ENCODE measurements at places on chromosomes 1 and 21. TPM values are rescaled to one million over a fixed set of nuclear protein-coding genes. Genes with fewer than 3 reads are reported as not detected.

HENMT1 gene
- 3.0 TPM for total RNA-seq

DNA sequence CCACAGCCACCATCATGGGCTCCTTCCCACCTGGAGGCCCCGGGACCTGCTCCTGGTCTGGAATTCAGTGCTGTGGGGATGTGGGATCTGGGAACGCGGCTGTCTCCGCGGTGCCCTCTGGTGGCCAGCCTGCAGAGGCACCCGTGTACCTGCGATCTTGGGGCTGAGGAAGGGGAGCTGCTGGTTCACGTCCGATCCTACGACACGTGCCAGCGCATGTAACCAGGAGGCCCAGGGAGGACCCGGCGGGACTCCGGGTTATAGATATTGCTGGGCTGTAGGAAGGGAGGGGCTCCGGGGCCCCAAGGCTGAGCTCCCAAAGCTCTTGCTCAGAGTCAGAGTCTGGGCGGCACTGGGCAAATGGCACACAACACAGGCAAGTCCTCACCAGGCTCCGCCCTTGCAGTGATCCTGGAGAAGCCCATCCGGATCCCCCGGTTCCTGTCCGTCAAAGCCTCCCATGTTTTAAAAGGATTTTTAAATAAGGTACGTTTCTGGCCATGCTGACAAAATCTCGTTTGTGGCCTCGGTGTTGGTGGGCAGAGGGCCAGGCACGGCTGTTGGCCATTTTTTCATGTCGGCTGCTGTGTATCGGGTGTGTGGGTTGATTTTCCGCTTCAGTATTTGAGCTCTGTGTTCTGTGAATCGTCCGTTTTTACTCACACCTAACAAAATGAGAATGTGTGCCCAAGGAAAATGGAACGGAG lies 20.1 kb downstream of the FAAP20 start:
- DNase-seq = no peak

- no peak for DNase-seq
These were observed 940 bp upstream of the PLA2G2C start for GRCh38 chr1:20187103-20187812.

DNA sequence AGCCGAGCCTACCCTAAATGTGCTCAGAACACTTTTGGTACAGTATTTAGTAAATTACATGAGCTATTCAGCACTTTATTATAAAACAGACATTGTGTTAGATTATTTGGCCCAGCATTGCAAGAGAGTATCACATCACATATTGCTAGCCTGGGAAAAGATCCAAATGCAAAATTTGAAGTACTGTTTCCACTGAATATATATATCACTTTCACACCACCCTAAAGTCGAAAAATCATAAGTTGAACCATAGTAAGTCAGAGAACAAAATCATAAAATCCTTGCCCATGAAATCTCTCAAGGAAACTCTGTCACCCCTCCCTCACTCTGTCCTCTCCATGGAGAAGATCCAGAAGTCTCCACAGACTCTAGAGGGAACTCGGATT lies 33.1 kb downstream of the RGS8 start:
- DNase-seq = no peak

DNA sequence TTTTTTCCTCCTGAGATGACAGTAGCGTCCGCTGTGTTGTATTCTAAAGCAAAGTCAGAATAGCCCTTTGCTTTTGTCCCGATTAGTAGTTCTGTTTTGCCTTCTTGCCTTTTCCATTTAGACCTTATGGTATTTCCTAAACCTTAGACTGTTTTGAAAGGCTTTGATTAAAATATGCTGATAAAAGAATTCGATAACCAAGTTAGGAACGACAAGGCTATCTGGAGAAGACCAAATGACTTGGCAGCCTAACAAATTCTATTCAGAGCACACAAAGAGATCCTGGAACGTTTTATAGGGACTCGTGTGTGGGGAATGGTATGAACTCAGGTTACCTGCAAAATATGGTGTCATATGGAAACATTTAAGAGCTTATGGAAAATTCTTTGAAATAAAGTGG lies 42.9 kb downstream of the NFIA start:
- DNase-seq = no peak

KCNN3 gene
- 4.8 TPM for total RNA-seq

- DNase-seq = no peak
These were observed 191.8 kb upstream of the SAMSN1 start for GRCh38 chr21:14737922-14738321.

ZNF695 gene
- 2.3 TPM for total RNA-seq

- no peak for DNase-seq
These were observed 251.9 kb downstream of the PTPRU start for GRCh38 chr1:29488086-29488793.

GRCh38 chr1:89633800-89634625 lies 1.1 kb downstream of the LRRC8C start:
- no peak for DNase-seq

- no peak for DNase-seq
These were observed 174.8 kb upstream of the SYT6 start for GRCh38 chr1:114328361-114328904.

DNA sequence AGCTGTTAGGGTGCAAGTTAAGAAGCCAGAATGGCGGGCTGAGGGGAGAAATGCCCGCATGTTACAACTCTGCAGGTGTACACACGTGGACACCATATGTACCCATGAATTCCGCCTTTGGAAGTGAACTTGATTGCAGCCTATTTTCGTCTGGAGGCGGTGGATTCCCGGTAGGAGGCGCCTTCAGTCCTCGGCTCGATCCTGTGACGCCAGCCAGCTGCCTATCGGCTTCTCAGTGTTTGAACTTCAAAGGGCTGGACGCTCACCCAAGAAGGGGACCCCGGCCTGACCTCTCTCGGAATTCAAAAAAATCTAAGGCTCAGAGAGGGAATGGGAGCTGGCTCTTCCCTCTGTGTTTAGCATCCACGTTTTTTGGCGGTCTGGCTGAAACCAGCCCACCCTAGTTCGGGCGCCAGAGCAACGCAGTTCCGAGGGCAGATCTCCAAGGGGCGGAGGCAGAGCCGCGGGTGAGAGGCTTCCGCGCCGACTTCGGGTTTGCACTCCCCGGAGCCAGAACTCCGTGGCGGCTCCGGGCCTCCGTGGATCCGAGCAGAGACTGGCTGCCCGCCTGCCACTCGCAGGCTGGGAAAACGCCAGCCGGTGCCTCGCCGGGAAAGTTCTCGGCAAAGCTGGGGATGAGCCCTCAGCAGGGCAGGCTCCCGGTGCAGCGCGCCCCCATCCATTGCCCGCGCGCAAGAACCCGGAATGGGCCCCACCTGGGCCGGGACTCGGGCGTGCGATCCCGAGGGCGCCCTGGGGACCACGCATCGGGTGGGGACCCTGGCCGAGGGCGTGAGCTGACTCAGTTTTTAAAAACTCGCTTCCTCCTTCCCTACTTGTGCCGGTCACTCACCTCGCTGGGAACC lies 996 bp upstream of the TMEM51 start:
- DNase-seq = peak; percentile 56

TNFRSF25 gene
- total RNA-seq = 57.9 TPM

- DNase-seq = no peak
These were observed 23.9 kb downstream of the TTC34 start for GRCh38 chr1:2777424-2778219.

TAS1R1 gene
- not detected for total RNA-seq

DNA sequence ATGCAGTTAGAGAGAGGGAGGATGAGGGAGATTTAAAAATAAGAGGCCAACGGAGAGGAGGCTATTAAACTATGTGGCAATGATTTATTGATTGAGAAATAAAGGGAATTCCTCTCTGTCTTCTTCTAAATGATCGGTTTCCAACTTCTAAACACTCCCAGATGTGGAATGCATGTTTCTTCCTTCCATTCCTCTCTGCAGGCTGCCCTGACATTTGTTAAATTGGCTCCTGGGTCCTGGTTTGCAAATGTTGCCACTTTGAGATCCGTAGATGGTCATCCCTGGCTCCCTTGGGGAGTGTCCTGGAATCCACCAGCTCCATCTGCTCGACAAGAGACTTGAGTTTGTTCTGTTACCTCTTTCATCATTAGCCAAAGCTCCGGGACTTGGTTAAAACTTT lies 10.3 kb upstream of the C1orf198 start:
- DNase-seq = no peak

DNA sequence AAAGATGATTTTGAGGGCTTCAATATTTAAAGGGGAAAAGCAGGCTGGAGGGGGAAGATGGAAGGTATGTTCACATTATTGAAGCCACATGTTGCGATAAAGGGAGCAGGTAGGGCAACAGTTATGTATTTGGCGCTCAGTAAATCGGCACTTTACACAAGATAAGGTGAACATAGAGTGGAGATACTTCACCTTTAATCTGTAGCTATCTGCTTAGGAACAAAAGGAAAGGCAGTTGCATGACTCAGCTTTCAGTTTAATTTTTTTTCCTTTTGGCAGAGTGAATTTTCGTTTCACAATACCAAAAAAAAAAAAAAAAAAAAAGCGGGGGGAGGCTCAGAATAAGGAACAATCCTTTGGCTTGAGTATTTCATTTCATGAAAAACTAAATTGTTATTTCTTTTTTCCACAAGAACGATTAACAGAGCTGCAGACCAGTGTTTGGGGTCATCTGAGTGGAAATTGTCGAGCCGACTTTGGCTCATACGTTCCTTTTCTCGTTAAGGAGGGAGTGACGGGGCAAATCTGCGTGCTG lies 1.1 kb upstream of the COQ8A start:
- DNase-seq = no peak

FCRLA gene
- not detected for total RNA-seq

DNA sequence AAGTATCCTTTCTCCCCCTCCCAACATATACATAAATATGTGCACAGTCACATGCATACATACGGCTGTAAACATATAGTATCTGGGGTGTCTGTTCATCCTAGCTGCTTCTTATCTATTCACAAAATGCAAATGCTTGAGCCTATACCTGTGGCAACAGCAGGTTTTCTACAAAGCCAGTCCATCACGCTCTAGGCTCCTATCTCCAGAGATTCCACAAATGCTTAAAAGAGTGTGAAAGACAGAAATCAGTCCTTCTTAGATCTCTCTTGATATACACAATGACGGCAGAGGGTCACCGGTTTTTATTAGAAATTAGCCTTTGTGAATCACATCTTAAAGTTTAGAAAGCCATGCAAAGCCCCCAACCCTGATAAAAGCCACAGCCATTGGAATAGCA lies 139.4 kb downstream of the TPR start:
- DNase-seq = no peak

GRCh38 chr1:165650981-165651625 lies 20.1 kb downstream of the MGST3 start:
- DNase-seq = no peak

DNA sequence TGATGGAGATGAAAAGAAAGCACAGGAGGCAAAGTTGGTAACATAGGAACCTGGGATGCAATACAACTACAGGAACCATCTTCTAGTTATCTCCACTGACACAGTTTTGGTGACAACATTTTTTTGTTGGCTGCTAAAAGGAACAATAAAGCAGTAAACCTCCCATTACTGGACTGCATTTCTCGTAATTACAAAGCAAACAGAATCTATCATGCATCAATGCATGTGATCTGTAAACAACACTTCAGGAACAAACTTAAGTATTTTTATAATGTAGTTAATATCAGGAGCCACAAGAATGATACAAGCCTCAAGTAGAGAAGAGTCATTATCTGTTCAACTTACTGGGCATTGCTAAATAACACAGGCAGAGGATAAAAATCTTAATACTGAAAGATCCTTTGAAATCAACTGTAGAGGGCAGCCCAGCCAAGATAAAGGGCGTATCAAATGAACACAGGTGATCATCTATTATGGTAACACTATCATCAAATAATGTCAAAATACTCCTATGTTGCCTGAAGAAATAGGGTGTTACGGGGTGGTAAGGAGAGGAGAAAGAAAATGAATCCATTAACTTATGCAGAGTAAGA lies 193.3 kb downstream of the EIF4G3 start:
- DNase-seq = no peak

DNA sequence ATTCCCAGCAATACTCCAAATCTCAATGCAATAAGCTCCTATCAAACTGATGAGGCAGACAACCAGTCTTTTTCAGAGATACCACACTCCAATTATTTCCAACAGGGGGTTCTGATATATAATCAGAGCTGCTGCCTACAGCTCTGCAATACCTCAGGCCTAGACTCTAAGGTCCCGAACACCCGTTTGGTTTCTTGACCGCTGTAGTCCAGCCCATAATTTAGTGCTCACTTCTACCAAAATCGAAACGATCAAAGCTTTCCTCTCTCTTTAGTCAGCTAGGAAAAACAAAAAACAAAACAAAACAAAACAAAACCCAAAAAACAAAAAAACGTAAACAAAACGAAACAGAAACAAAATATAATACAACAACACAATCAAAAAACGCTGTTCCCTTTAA lies 453.0 kb downstream of the NEGR1 start:
- no peak for DNase-seq

GRCh38 chr1:87064986-87065385 lies 150.6 kb downstream of the HS2ST1 start:
- no peak for DNase-seq

QSOX1 gene
- 223 TPM for total RNA-seq

RRP1 gene
- total RNA-seq = 18.5 TPM

DNA sequence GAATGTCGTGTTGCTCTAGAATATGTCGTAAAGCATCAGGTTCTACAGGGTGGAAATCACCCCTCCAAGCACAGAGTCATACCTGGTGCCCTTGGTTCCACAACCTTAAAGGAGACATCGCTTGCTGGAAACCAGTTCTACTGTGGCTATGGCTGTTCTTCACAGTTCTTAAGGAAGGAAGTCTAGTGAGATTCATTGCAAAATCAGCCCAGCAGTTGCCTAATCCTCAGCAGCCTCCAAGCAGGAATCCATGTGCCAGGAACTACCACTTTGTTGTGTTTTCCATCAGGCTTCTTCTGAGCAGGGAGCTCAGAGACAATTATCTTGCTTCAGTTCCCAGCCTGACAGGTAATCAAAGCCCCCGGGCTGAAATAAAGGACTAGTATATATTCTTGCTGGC lies 45.0 kb upstream of the SLC35F3 start:
- no peak for DNase-seq

GRCh38 chr1:150121236-150121862 lies 28.4 kb upstream of the PLEKHO1 start:
- no peak for DNase-seq

DNA sequence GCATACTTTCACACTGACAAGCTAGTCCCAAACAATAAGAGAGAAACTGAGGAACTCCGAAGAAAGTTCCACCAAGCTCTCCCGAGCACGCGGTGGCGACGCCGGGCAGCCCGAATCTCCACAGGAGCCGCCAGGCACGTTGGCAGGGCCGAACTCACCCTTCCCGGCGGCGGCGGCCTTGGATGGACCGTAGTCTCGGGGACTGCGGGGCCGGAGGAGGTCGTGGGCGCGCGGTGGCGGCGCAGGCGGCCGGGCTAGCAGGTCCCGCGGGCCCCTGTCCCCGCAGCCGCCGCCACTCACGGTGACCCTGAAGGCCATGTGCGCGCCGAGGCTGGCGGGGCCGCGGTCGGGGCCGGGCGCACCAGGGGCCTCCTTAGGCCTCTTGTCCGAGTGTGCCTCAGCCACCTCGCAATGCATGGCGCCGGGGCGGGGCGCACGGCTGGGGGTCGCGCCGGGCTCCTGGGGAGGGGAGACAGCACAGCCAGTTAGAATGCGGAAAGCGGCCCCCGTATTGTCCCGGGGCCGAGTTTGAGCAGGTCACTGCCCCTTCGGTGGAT lies 1.2 kb downstream of the GLIS1 start:
- DNase-seq = no peak

CYYR1 gene
- 28.2 TPM for total RNA-seq

CLDN19 gene
- not detected for total RNA-seq

- DNase-seq = no peak
These were observed 23.7 kb upstream of the SRRM1 start for GRCh38 chr1:24619376-24619775.

SPRR3 gene
- not detected for total RNA-seq

GRCh38 chr21:38284216-38284615 lies 27.4 kb downstream of the KCNJ15 start:
- DNase-seq = no peak

All from glomerular endothelial cell (primary cell).